Esophagus muscularis mucosa (tissue), 4 donors: ENCODE measurements at places on chromosomes 1 and 21. TPM values are rescaled to one million over a fixed set of nuclear protein-coding genes. Genes with fewer than 3 reads are reported as not detected.
A peak's percentile ranks its signal among the peaks of the same experiment; 100 is the strongest.

MMP23B gene
- total RNA-seq, result 3.2 TPM

INKA2 gene
- total RNA-seq, result 4.0 TPM

UBL4B gene
- total RNA-seq, result not detected

SELP gene
- 28.0 TPM for total RNA-seq

TLCD4 gene
- total RNA-seq, result 10.0 TPM

ZNF670 gene
- 2.3 TPM for total RNA-seq

DNAJC28 gene
- total RNA-seq, result 2.1 TPM

HSD11B1 gene
- 6.9 TPM for total RNA-seq

AGBL4 gene
- total RNA-seq, result not detected

CD1B gene
- not detected for total RNA-seq

PGM1 gene
- total RNA-seq, result 73.9 TPM

CYB5RL gene
- 3.6 TPM for total RNA-seq

CRP gene
- 0.17 TPM for total RNA-seq

SPATA45 gene
- total RNA-seq, result not detected

SPATA17 gene
- 0.50 TPM for total RNA-seq

DNA sequence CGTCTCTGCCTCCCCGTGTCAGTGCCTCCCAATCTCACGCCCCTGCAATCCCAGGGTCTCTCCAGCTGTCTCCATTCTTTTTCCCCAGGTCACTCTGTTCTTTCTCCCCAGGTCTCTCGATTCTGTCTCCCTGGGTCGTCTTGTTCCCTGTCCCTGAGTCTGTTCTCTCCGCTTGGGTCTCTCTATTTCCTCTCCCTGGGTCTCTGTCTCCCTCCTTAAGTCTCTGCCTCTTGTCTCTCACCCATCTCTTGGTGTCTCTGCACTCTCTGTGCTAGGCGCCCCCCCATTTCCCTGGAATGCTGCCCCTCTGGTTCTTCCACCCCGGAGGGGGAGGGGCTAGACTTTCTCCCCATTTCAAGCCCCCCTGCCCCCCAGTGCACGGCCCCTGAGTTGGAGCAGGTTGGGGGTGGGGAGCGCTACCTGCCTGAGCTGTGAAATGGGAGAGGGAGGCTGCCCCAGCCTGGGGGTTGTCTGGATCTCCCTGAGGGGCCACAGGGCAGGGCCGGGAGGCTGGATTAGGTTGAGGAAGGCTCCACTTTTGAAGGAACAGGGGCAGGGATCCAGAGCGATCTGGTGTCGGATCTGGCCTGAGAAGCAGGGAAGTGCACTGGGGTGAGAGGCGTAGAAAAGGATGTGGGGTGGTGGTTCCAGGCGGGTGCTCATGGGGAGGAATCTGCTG lies 1.4 kb downstream of the PTPRF start:
- no peak for DNase-seq

DNA sequence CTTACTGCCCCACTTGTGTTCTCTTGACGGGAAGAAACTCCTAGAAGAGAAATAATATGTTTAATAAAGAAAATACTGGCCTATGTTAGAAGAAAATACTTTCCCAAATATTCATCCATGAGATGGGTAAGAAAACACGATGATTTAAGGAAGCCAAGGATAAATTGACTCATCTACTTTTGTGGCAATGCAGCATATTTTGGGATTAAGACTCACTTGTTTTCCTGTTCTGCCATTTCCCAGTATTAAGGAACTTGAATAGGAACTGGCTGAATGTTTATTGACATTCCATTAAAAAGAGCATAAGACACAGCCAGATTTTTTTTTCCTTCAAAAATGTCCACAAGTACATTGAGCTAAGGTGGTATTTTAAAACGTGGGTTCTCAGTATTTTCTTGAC lies 10.9 kb upstream of the ADAMTS5 start:
- DNase-seq, result no peak

DNA sequence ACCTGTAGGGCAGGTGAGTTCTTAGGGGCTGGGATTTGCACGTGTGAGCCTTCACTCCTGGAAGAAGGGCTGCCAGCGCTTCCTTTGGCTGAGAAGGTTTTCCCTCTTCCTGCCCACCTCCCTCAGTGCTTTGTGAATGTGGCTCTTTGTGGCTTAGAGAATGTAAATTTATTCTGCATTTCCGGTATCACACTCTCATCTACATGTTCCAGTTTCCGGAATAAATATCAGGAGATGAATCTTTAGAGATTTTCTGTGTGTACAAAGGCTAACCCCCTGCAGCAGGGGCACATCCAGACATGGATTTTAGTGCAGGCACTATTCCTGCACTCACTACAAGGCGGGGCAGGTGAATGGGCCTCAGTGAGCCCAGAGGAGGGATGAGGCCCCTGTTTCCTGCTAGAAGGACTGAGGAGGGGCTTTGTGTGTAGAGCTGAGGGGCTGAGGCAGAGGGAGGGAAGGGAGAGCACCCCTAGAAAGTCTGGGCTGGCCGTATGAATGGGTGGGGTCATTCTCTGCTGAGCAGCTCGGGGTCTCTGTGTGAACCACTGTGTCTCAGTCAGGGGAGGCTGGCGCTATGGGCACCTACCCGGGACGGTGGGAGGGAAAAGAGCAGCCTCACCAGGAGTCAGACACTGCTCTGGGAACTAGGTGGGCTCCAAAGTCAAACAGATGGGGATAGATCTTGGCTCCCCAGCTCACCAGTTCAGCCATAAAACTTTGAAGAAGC lies 207.5 kb downstream of the MATN1 start:
- DNase-seq, result no peak

GRCh38 chr1:118717893-118718292 lies 270.2 kb downstream of the TBX15 start:
- DNase-seq, result no peak

DNA sequence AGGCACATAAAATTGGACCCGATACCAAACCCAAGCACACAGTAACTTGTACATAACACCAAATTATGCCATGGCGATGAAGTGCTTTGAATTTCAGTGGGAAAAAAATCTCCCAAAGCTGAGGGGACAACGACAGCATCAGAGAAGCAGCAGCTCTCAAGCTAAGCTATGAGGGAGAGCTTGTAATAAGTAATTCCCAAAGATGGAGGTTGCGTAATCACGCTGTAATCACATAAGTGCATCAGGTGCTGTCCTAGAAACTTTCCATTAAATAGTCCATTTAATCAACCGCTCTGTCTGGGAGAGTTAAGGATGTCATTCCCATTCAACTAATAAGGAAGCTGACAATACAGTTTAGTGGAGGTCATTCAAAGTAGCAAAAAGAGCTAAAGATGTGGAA lies 37.6 kb upstream of the KRTAP19-8 start:
- DNase-seq, result no peak

DNA sequence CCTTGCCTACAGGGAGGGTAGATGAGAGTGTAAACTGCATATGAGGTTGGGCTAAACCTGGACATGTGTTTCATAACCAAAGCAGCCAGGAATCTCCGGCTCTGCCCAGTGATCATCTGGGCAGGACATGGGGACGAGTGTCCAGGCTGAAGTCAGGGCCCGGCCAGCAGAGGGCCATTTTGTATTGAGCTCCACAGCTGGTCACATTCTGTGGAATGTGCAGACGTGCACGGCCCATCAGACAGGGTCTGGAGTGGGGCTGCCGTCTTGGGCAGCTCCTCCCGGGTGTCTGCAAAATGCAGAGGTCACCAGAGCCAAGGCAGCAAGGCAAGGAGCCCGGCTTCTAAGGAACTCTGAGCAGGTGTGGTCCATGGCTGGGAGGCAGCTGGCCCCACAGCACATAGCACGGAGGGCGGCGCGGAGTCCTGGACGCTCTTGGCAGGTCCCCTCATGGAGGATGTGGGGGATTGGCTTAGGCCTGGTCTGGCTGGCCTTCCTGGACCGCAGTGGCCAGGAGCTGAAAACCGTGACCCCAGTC lies 6.2 kb downstream of the LRRC3 start:
- DNase-seq, result no peak

DNA sequence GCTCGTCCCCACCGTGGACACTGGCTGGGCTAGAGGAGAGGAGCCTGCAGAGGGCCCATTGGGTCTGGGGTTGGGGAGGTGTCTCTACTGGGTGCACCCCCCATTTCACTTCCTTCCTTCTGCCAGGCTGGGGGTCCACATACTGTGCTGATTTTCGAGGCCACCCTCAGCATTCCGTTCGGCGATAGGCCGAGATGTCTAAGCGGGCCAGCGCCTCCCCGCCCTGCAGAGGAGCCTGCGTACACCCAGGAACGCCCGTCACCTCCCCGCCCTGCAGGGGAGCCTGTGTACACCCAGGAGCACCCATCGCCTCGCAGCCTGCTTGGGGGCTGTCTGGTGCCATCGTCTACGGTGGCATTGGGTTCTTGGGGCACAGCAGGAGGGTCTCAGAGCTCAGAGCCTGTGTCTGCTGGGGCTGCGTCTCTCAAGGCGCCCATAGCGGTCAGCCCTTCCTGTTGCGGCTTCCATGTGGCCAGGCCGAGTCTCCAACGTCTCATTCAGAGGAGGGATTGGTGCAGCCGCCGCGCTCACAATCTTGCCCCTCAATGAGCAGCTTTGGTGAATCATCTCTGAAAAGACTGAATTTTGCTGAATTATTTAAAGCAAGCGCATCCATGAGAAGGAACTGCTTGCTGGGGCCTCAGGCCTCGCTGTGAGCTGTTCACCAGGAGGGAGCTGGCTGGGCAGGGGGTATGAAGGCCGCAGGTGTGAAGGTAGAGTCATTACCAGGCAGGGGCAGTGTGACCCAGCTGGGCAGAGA lies 30.7 kb upstream of the AGPAT3 start:
- no peak for DNase-seq

- no peak for DNase-seq
Measured at GRCh38 chr1:182368358-182368757, 23.2 kb downstream of the GLUL start.

DNA sequence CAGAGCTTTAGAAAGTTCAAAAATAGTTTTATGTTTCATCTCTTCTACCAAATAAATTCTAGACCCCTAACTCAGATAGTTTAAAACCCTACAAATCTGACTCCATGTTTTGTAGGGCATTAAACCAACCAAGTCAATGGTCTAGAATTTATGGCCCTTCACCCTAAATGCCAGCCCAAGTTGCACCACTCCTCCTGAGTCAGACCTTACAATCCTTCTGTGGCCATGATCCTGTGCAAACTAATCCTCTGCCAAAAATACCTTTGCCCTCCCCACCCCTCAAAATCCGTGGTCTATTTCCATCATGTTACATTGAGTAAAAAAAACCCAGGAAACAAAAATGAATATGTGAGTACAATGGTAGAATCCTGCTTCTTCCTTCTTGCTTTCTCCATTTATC lies 179.3 kb downstream of the NR5A2 start:
- no peak for DNase-seq

- DNase-seq, result no peak
Measured at GRCh38 chr1:61450454-61450853, 274.5 kb downstream of the TM2D1 start.

DNA sequence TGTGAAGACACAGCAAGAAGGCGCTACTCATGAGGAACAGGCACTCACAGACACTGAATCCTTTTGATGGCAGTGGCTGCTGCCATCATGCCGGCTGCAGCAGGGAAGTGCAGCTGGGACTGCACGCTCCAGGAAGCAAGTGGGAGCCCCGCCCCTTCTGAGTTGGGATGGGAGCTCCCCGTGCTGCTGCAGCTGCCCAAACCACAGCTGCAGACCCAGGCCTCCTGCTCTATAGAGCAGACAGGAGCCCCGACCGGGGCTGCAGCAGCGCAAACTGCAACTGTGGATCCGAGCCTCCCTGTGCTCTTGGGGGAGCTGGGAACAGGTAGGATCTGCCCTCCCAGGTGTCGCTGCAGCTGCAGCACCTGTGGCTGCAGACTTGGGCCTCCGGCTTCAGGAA lies 65.2 kb upstream of the MARK1 start:
- peak; percentile 62 for DNase-seq

DNA sequence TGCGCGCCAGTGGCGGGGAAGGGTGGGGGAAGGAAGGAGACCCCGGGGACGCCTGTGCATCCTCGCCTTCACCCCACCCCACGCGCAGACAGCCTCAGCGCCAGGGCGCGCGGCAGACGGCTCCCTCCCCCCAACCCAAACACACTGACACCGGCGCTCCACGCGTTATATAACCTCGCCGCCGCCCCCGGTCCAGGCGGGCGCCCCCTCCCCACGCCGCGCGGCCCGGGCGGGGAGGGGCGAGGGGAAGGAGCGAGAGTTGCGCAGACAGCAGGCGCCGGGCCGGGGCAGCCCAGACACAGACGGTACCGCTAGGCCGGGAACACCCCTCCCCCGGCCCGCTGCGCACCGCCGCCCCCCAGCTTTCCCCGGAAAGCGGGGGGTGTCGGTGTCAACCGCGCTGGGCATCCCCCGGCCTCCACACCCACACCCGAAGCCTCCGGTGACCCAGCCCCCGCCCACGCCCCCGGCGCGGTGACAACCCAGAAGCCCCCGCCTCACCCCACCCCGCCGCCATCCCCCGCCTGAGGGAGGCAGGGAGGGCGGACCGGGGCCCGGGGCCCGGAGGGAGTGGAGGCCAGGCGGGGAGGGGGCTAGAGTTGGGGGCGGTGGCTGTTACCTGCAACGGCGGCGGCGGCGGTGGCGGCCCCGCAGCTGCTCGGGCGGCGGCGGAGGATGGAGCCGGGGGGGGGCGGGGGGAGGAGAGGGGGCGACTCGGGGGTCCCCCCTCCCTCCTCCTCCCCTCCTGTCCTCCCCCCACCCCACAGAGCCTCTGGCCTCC lies 432 bp downstream of the AKT3 start:
- DNase-seq, result no peak

GRCh38 chr1:87735750-87736149 lies 407.1 kb downstream of the LMO4 start:
- DNase-seq, result no peak

- DNase-seq, result no peak
Measured at GRCh38 chr21:23949493-23949892, 1657.8 kb downstream of the MRPL39 start.

GRCh38 chr21:45846373-45847160 lies 135.0 kb upstream of the COL6A1 start:
- no peak for DNase-seq

DNA sequence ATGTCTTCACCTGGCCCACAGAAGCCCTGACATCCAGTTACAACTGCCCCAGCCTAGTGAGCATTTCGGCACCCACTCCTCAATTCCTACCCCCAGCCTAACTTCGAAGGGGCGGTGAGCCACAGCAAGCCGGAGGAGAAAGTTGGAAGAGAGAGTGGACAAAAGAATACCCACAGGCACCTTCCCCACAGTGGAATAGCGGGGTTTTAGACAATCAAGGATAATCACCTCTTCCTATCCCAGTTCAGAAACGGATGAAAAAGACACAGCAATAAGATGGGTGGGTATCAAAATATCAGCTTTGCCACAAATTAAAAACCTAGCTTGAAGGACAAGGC lies 1.3 kb upstream of the LSS start:
- DNase-seq, result no peak

DNA sequence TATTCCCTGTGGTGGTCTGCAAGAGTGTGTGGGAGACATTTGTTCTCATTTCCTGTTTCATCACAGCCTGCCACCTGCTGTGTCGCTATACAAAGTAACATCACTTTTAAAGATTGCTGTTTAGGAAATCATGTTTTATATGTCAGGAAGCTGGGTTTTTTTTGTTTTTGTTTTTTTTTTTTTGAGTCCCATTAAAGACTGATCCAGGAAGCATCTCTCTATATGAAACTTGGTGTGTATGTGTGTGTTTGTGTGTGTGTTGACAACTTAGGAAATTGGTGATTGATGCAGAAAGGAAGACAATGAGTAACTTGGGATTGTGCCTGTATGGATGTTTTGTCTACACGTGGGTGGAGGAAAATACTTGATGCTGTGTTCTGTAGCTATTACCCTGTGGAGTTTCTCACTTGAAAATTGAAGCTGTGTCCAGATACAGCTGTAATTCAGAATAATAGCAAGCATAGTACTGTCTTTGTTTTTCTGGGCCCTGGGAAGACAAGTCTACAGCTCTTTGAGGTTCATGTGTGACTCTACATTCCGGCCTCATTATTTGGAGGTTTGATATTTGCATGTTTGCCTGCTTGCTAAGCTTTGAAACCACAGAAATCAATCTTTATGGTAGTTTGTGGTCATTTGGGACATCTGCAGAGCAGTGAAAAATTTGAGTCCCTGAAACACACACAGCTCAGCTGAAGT lies 47.9 kb downstream of the LAMC1 start:
- DNase-seq, result no peak
